Central memory CD4-positive, alpha-beta T cell (primary cell): ENCODE measurements at places on chromosomes 6 and 20.

GRCh38 chr6:157228426-157229131 lies 94.7 kb downstream of the TMEM242 start:
- no peak for DNase-seq

- DNase-seq, result no peak
Measured at GRCh38 chr6:53294095-53294494, 54.7 kb downstream of the ELOVL5 start.

GRCh38 chr6:165999279-165999678 lies 168.4 kb downstream of the TBXT start:
- no peak for DNase-seq

- no peak for DNase-seq
Measured at GRCh38 chr6:168865-169455, 123.3 kb upstream of the DUSP22 start.

GRCh38 chr6:36546308-36546919 lies 865 bp downstream of the STK38 start:
- DNase-seq, result no peak

- peak; percentile 66 for DNase-seq
Measured at GRCh38 chr6:109019911-109020310, 74.7 kb downstream of the SESN1 start.

- DNase-seq, result no peak
Measured at GRCh38 chr20:46088409-46089166, 1.2 kb downstream of the NCOA5 start.

DNA sequence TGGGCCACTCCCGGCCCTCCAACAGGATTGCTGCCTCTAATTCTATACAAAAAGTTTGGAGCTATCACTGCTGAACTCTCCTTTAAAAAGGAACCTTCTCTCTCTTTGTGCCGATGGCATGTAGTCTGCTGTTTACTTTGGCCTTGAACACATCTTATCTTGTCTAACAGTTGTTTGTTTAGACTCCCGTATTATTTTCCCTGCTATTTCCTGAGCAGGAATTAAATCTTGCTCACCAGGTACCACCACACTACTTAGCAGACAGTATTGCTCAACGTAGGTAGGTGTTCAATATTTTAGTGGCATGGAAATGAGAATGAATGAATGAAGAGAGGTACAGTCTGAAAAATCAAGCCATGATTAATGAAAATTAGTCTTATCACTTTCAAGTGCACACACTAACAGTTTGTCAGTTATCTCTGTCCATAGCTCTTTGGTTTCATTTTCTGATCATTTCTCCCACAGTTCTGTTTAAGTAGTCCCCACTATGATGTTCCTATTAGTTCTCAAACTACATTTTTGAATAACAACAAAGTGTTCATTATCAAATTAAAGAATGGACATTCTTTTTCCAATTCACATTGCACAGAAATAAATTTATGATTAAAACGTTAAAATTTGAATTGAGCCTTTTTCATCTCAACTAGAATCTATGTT lies 6.8 kb upstream of the HEY2 start:
- DNase-seq, result no peak

- DNase-seq, result no peak
Measured at GRCh38 chr6:77228279-77228678, 235.0 kb downstream of the HTR1B start.

GRCh38 chr6:81889377-81890053 lies 137.0 kb upstream of the TENT5A start:
- DNase-seq, result no peak

- DNase-seq, result no peak
Measured at GRCh38 chr6:151499551-151499950, 5.7 kb downstream of the CCDC170 start.

DNA sequence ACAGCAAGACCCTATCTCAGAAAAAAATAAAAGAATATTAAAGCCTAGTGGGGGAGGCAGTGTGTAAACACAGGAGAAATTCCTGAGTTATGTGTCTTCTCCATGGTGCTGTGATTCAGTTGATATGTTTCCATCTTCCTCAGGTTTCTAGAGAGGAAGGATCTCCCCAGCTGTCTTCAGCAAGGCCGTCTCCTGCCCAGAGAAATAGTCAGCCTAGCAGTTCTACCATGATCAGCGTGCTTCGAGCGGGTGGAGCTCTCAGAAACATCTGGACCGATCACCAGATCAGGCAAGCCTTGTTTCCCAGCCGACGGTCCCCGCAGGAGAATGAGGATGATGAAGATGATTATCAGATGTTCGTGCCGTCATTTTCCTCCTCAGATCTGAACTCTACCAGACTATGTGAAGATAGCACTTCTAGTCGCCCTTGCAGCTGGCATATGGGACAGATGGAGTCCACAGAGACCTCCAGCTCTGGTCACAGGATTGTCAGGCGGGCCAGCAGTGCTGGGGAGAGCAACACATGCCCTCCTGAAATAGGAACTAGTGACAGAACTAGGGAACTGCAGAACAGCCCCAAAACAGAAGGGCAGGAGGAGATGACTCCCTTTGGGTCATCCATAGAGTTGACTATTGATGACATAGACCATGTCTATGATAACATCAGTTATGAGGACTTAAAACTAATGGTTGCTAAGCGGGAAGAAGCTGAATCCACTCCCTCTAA lies 34.9 kb upstream of the MTHFD1L start:
- no peak for DNase-seq

DNA sequence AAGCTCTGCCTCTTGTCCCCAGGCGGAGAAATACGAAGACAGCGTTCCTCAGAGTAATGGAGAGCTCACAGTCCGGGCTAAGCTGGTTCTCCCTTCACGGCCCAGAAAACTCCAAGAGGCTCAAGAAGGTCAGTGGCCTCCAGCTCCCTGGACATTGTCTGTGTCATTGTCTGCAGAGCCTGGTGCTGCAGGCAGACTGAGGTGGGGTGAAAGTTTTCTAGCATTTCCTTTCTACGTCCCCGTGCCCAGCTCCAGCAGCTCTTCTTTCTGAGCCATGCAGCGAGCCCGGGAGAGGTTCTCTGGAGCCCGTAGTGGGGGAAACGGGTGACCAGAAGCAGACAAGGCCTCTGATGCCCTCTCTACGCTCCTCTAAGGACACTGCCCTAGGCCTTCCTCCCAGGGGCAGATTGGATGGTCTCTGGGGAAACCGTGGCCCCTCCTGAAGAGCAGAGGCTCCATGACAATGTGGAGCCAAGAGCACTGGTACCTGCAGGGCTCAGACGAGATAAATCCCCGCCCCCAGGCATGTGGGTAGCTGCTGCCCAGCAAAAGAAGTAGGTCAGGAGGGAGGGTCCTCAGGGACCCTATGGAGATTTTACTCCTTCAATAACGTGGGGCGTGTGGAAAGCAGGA lies 58.4 kb downstream of the EZR start:
- no peak for DNase-seq

DNA sequence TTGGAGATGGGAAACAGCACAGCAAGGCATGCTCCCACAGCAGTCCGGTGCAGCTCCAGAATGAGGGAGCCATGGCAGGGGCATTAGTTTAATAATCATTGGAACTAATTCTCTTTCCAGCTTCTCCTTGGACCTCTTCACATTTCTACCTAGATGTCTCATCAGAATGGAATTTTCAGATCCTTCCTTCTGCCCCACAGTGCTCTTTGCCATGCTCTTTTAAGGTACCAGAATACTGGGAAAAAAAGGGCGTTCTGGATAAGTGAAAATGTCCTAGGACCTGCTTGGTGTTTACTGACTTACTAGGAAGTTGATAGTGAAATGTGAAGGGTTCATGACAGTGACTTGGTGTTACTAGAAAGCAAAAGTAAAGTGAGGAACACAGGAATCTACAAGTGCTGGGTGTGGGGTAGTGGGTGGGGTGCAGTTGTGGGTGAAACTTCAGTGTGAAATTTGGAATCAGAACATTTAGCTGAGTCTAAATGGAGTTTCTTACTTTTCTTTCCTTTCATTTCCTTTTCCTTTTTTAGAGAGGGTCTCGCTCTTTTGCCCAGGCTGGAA lies 207.1 kb downstream of the ARID1B start:
- no peak for DNase-seq

DNA sequence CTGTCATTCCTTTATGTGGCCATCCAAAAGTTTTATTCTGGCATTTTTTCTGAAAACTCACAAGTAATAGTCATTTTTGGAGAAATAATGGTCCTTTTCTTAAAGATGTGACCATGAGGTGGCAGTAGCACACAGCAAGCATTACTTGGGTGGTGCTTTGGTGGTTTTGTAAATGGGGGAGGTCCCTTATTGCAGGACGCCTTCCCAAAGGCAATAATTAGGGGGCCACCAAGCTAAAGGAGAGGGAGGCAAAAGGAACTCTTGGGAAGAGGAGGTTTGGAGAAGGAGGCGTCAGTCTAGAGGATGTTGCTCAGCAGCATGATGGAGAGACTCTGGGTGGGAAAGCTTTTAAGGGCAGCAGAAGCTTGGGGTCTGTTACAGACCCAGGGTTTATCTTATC lies 422.6 kb upstream of the MMS22L start:
- DNase-seq, result no peak

- no peak for DNase-seq
Measured at GRCh38 chr6:129894921-129895320, 33.8 kb upstream of the TMEM244 start.

DNA sequence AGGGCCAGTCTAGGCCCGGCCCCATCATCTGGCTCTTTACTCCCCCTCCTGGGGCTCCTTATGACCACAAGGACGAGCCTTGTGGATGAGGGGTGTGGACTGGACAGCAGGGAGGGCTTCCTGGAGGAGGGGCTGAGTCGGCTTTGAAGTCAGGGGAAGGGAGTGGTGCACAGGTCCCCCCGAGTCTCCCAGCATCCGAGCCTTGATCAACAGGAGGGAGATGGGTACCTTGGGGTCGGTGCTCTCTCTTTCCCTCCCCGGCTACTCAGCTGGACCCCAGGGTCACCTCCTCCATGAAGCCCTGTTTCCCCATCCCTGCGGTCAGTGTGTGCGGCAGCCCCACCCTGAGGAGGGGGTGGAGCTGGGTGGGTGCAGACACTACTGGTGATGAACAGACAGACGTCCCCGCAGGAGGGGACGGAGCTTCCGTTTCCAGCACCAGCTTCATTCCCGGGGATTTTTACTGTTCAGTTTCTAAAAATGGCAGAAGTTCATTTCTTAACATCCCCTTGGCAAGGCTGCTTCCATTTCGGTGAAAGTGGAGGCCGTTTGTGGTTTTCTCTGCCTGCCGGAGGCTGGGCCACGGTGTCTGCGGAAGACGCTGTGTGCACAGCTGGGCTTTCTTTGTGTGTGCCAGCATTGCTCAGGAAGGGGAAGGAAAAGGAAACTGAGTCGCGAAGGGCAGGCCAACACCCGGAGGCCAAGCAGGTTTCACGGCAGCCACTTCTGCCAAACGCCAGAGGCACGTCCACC lies 19.6 kb downstream of the NTSR1 start:
- DNase-seq, result no peak

DNA sequence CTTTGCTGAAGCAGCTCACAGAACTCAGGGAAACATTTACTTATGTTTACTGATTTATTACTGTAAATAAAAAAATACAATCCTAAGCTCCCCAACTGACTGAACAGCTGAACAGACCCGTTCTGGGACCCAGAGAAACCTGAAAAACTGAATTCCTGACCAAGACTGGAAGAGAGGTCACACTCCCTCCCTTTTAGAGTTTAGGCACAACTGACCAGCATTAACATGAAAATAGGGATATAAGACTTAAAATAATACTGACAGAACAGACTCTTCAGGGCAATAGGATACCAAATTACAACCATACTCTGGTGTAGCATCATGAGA lies 11.7 kb upstream of the RPS10 start:
- DNase-seq, result no peak

DNA sequence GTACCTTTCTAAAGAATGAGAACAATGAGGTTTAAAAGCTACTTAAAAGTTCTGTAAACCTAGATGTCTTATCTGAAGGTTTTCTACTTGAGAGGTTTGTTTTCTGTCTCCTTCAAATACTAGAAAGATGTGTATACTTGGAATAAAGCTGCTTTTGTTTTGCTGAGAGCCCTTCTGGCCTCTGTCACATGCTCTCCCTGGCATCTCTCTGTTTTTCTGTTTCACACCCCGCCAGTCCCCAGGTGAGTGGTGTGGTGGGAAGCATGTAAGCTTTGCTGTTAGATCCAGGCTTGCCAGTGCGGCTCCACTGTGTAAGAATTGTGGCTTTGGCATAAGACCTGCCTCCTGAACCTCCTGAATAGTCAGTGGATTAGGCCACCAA lies 56.8 kb downstream of the SNX9 start:
- DNase-seq, result no peak

- DNase-seq, result no peak
Measured at GRCh38 chr6:1267057-1267732, 44.7 kb upstream of the FOXQ1 start.

DNA sequence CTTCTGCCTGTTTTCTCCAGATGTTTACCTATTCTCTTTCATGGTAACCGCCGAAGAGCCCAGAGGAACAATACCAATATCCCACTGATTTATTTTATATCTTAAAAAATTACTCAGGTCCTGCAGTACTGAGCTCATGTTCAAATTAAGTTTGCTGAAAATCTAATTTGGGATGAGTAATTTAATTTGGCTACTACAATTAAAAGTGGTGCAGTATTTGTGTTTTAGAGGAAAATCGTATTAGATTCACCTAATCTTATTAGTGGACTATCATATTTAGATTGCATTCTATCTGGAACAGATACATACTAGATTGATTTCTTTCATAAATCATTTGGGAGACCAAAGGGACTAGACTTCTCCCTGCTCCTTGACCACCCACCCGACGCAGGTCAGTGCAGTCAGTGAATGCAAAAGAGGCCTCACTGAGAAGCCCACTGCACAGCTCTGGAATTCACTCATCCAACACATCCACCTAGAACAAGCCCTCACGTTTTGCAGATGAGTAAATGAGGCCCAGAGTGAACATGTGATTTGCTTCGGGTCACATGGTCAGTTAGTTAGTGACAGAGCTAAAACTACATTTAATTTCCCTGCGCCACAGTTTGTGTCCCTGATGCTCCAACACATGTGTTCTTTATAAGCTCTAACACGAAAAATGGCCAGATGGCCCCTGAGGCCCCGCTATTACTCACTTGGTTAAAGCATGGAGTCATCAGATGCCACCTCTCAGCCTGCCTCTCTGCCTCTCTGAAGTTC lies 101.8 kb downstream of the TRERF1 start:
- DNase-seq, result no peak

- DNase-seq, result no peak
Measured at GRCh38 chr20:1896484-1897258, 1.5 kb downstream of the SIRPA start.

DNA sequence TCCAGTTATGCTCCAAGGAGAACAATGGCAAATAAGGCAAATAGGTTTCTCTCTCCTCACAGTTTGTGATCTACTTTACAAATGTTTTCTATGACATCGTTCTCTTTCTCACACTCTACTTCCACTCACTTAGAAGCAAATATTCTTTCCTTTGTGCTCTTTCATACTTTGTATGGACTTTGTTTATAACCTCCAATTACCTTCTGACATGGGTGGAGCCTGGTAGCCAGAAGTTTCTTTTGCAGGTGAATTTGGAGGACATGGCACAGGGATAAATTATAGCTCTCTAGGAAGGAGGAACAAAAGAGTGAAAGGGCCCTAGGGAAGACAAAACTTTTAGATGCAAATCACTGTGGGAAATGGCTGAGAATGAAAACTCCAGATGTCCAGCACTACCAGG lies 69.3 kb downstream of the OPN5 start:
- no peak for DNase-seq

- no peak for DNase-seq
Measured at GRCh38 chr20:51021067-51022025, 1.6 kb downstream of the KCNG1 start.
